ENCODE measurements at places on chromosomes 16 and 17.

GRCh38 chr17:49882434-49882833, 34.6 kb upstream of the TAC4 start:
- DNase-seq: no peak

GRCh38 chr16:20689668-20690067, 7.8 kb downstream of the ACSM1 start:
- no peak for DNase-seq

- no peak for DNase-seq
Observed at GRCh38 chr17:62848334-62848733, 40.2 kb upstream of the MARCHF10 start.

- no peak for DNase-seq
Observed at GRCh38 chr17:57614742-57615141, 130.4 kb downstream of the CCDC182 start.

DNA sequence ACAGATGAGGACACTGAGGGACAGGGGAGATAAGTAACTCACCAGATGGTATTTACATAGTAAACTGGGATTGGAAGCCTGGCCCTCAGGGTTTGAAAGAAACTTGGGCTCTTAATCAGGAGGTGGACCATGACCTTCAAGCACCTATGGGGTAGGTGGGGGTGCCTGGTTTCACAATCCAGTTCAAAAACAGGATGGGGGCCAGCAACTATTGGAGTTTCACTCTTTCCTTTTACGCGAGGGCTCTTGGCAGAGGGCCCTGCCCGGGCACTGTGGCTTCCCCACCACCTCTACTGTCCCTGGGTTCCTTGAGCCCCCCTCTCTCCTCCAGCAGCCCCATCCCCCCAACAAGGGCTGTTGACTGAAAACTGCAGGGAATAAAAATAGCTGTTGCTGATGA, 11.3 kb upstream of the PRR29 start:
- DNase-seq: no peak

- no peak for DNase-seq
Observed at GRCh38 chr16:62573466-62573865, 537.2 kb upstream of the CDH8 start.

DNA sequence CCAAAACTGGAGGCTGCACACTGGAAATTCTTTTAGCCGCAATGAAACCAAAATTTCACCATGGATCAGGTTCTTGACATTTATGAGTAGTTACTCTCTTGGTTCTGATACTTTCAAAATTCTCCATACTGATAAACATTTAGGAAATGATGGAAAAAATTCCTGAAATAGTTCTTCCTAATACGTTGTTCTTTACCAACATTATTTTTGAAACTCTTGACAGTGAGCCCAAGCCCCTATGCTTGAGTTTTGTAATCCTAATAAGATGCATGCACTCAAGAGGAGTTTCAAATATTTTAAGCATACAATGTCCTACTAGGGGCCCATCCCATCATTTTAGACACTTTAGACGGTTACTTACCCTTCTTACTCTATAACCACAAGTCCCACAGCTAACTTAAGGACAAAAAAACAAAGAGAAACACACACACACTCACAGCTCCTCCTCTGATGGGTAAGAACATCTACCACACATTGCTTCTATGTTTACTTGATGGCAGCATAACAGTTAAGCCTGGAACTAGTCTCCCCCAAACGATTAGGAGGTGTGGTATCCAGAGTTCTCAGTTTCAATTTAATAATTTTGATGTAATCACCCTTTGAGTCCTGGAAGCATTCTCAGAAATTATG, 3.7 kb downstream of the VEZF1 start:
- no peak for DNase-seq

GRCh38 chr17:63706336-63707082, 6.6 kb upstream of the LIMD2 start:
- DNase-seq: no peak

- DNase-seq: peak; percentile 61
Observed at GRCh38 chr17:50198026-50198669, 3.3 kb downstream of the COL1A1 start.

- DNase-seq: no peak
Observed at GRCh38 chr16:60648290-60648689, 1387.9 kb downstream of the CDH8 start.

GRCh38 chr17:65364438-65364837, 197.0 kb downstream of the AXIN2 start:
- DNase-seq: no peak

- DNase-seq: no peak
Observed at GRCh38 chr16:83176802-83177201, 550.0 kb downstream of the CDH13 start.

GRCh38 chr17:40832840-40833239, 10.4 kb upstream of the KRT10 start:
- no peak for DNase-seq

DNA sequence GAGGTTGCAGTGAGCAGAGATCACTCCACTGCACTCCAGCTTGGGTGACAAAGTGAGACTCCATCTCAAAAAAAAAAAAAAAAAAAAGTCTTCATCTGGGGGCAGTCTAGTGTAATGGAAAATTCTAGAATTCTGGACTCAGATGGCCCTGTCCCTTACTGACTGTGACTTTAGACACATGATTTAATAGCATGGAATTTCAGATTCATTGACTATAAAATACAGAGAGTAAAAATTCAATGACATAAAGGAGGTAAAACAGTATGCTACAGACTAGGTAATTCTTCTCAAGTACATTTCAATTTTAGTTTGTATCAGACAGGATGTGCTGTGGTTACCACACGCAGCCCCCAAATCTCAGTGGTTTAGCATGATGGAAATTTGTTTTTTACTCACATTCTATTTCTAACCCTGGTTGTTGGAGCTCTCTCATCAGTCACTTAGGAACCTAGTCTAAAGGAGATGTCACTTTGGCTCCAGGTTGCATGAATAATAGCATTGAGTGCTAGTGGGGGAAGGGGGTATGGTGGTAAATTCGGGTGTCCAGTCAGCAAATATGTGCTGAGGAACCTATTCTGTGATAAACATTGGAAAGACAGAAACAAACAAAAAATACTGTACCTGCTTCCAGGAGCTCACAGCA, 444.0 kb downstream of the XYLT1 start:
- no peak for DNase-seq

DNA sequence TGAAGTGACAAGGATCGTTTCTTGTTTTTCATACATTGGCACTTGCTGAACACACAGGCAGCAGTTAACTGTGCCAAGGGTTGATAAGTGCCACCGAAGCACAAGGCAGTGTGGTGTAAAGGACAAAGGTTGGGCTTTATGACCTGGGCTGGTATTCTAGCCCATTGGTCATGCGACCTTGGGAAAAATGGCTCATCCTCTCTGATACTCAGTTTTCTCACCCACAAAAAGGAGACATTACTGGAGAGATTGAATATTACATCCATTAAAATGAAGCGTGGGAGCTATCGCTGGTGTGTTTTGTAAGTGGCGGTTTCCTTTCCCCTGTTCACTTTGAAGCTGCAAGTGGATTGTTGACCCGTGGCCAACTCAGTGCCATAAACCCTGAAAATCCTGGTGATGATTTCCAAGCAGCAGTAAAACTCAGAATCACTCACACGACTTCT, 216.9 kb downstream of the HAPSTR1 start:
- no peak for DNase-seq

DNA sequence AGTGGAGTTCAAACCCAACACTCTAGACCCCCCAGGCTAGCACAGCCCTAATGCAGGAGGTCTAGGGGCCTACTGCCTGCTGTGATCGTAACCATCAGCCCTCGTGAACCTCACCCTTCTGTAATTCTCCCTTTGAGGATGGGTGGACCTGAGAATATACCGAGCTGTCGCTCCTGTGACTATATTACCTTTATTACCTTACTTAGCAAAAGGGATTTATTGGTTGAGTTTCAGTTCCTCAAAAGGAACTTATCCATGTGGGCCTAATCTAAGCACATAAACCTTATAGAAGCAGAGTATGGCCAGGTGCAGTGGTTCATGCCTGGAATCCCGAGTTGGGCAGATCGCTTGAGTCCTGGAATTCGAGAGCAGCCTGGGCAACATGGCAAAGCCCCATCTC, 19.2 kb upstream of the EMP2 start:
- DNase-seq: no peak

DNA sequence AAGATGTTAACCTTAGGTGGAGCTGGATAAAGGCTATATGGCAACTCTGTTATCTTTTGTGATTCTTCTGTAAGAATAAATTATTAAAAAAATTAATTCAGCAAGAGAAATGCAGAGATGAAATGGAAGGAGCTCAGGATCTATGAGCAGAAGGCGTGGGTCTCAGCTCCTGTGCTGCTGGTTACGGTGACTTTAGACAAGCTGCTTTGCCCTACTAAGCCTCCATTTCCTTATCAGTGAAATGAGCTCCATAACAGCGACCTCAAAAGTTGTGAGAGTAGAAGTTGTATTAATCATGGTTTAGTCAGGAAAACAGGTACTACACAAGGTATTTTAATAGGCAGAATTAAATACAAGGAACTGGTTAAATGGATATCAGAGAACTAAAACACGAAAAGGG, 48.2 kb upstream of the FOXJ1 start:
- DNase-seq: no peak

DNA sequence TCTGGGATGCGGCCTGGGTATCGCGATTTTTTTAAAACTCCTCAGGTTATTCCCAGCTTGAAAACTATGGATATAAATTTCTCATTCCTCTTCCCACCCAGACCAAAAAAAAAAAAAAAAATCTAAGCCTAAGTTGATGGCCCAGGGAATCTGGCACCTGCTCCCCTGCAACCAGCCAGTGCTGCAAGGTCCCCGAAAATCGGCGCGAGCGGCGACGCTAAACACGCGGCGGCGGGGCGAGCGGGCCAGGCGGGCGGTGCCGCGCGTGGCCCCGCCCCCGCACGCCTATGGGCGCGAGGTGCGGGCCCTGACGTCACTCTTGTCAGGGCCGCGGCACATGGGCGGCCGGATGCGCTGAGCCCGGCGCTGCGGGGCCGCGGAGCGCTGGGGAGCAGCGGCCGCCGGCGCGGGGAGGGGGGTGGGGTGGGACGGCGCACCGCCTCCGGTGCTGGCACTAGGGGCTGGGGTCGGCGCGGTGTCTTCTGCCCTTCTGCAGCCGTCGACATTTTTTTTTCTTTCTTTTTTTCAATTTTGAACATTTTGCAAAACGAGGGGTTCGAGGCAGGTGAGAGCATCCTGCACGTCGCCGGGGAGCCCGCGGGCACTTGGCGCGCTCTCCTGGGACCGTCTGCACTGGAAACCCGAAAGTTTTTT, at the start of gene HLF:
Gene HLF, plus strand, starts transcription at position 316 of the 654 bp plus-strand sequence. CDS start 525 bp downstream, outside the sequence.
- DNase-seq: peak; percentile 17

GRCh38 chr16:77736879-77737278, 14.6 kb downstream of the NUDT7 start:
- DNase-seq: no peak

DNA sequence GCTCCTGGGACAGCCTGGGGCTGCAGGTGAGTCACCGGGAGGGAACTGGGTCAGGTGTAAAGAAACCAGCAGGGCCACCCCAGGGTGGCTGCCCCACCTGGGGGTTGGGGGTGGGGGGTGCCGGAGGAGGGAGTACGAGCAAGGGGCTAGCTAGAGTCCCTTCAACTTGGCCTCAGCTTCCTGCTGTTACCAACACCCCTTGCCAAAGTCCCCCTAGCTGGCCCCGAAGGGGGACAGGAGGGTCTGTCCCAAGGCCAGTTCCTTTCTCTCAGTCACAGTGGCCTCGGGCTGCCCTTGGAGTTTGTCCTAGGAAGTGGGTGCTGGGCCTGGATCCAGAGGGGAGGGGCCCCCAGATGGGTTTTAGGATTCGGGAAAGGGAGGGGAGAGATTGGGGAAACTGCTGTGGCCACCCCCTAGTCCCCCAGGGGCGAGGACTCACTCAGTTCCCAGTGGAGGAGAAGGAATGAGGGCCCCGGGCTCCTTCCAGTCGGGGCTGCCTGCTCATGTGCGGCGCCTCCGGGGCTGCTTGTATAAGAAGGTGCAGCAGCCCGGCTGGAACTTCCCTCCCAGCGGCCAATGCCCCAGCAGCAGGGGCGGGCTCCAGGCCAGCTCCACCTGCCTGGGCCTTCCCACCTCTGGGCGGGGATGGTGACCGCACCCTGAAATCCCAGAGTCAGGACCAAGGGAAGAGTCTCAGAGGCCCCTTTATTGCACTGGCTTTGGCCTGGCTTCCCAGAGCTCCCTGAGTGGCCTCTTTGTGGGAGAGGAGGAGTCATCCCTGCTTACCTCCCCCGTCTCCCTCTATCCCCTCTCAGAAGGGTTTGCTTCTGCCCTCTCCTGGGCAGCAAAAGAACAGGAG, 7.3 kb downstream of the ARHGAP27 start:
- DNase-seq: peak; percentile 55

- no peak for DNase-seq
Observed at GRCh38 chr17:44601539-44601938, 44.3 kb downstream of the FZD2 start.

DNA sequence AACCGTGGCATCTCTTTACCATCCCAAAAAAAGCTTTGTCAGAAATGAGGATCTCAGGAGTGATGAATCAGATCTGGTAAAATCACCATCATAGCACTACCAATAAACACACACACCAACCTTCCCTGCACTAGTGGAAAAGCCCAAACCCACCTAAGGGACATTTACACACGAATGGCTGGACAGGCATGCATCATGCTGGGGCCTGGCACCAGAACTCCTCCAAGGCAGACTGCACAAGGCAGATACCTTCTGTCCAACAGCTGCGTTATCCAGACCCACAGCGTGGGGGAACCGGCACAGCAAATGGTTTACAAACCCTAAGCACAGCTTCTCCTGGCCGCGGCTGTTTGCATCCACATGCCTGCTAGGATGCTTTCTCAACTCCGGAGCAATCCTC, 2.8 kb downstream of the ASIC2 start:
- DNase-seq: no peak

GRCh38 chr16:72530434-72530833, 358.5 kb upstream of the PMFBP1 start:
- peak; percentile 90 for DNase-seq

- DNase-seq: no peak
Observed at GRCh38 chr17:78613416-78613815, 36.2 kb upstream of the DNAH17 start.

- peak; percentile 73 for DNase-seq
Observed at GRCh38 chr17:66508896-66509844, 206.8 kb downstream of the PRKCA start.

DNA sequence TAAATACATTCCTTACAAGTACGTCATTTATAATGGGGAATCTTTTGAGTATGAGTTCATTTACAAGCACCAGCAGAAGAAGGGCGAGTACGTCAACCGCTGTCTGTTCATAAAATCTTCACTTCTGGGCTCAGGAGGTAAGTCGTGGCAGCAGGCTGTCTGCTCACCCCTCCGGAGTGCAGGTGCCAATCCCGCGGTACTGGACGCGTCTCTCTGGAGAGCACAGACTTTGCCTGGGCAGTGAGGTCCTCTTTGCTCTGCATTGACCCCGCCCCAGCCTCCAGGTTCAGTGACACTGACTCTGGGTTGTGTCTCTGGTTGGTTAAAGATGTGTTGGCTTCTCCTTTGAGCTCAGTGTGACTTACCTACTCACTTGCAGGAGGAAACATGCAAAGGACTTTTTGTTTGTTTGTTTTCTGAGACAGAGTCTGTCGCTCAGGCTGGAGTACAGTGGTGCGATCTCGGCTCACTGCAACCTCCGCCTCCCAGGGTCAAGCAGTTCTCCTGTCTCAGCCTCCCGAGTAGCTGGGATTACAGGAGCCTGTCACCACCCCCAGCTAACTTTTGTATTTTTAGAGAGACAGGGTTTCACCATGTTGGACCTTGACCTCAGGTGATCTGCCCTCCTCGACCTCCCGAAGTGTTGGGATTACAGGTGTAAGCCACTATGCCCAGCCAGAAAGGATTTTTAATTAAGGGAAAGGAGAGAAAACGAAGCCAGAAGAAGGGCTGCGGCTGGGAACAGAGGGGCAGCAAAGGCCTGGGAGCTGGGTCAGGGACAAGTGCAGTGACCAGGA, 31.2 kb downstream of the RNF213 start:
- no peak for DNase-seq
